CD8-positive, alpha-beta memory T cell (primary cell): ENCODE measurements at places on chromosomes 4 and X.

DNA sequence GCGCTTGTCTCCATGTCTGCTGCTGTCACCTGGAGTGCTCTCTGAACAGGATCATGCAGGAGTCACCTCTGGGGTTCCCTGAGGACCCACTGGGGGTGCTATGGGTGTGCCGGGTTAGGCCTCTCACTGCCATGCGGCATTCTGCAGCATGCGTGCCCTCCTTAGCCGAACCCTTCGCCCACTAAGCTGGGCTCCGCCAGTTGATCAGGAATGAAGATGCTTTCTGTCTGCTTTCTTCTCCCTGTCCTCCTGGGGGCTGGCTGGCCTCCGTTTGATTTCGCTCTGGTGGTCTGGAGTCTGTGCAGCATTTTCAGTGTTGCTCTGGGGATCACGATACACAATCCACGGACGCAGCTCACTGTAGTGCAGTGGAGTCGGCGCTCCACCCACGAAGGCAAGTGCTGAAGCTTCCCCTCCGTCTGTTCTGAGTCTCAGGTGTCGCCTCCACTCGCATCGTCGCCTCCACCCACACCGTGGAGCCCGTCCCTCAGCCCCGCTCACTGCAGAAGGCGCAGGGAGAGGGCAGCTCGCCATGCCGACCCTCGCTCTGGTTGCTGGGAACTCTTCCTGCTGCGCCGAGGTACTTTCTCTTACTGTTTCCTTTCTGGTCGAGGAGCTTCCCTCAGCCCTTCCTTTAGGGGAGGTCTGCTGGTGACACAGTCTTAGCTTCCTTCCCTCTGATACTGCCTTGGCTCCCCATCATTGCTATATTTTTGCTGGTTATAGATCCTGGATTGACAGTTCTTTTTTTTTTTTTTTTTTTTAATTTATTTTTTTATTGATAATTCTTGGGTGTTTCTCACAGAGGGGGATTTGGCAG lies 29.2 kb downstream of the LETM1 start:
- DNase-seq = no peak

GRCh38 chr4:137711502-137711901 lies 179.2 kb upstream of the PCDH18 start:
- no peak for DNase-seq

DNA sequence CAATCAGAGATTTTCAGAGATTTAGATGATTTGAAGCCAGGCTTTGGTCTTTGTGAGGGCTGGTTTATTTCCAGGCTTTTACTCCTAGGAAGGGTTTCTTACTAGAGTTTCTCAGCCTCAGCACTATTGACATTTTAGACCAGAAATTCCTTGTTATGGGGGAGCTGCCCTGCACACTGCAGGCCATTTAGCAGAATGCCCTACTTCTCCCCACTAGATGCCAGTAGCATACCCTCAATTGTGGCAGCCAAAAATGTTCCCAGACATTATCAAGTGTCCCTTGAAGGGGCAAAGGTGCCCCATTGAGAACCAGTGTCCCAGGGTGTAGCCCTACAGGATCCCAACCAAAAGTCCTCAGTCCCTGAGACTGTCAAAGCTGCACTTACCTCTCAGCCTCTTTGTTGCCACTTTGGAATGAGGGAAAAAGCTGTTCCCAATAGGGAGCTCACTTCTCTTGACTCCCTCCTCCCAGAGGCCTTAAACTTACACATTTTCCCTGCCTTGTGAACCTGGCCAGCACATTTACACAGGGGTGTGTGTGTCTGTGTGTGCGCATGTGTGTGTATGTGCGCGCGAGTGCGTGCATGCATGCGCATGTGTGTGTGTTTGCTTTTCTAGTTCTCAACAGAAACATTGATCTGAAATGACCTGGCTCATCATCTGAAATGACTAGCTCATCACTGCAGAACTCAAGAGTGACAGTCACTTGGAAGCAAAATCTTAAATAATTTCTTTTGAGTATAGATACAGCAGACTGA lies 231.4 kb downstream of the QDPR start:
- no peak for DNase-seq

DNA sequence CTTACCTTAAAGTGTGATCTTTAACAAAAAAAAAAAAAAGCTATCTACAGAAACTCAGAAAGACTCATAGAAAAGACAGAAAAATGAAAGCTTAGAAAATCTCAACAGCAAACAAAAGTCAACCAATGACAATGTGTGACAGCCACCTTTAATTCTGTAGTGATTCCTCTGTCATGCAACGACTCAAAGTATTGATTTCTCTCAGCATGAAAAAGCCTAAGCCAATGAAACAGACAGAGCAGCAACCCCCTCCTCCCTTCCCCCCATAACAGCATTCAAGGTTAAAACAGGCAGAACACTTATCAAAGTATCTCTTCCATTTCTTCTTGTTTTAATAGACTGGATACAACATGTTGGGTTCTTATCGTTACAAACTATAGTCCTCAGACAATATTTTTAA lies 112.5 kb downstream of the MAB21L2 start:
- DNase-seq = no peak

DNA sequence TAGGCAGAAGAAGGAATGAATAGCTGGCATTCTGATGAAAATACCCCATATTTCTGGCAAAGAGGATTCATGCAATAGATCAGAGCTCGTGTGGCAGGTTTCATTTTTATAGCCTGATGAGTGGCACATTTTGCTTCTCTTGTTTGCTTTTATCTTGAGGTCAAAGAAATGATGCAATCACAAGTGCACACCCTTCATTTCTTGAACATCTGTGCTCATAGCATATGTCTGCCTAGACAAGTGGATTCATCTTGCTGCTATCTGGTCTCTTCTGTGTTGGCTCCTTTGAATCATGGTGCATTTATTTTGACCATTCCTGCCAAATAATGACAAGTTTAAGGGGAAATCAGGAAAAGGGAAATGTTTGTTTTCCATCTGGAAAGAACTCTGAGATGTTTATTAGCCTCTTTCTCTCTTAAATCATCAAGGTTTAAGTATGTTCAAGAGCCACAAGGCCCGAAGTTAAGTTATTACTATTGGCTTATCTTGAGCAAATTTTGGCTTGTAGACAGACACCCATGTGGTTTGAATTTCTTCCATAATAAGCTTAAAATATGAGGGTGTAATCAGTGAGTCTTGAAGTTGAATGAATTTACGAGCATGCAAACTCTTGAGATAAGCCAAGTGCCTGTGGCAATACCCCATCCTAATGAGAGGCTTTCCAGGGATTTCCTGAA lies 59.3 kb upstream of the HS3ST1 start:
- DNase-seq = no peak

- no peak for DNase-seq
Measured at GRCh38 chr4:48380583-48381167, 39.3 kb downstream of the SLAIN2 start.

GRCh38 chrX:110846071-110846470 lies 50.5 kb upstream of the CHRDL1 start:
- no peak for DNase-seq

DNA sequence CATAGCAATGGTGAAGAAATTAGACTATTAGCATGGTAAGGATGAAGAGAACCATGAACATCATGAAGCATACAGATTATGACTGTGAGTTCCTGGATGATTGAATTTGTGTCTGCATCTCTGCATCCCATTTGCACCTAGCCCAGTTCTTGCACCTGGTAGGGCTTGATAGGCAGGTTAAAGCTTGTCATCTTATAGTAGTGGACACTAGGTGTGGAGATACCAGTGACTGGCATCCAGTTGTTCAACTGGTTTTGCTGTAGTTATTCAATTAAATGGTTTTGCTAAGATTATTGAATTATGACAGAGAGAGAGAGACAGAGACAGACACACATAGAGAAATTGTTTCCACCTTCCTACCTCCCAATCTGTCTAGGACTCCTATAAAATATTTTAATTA lies 5.0 kb downstream of the ADH7 start:
- DNase-seq = no peak

DNA sequence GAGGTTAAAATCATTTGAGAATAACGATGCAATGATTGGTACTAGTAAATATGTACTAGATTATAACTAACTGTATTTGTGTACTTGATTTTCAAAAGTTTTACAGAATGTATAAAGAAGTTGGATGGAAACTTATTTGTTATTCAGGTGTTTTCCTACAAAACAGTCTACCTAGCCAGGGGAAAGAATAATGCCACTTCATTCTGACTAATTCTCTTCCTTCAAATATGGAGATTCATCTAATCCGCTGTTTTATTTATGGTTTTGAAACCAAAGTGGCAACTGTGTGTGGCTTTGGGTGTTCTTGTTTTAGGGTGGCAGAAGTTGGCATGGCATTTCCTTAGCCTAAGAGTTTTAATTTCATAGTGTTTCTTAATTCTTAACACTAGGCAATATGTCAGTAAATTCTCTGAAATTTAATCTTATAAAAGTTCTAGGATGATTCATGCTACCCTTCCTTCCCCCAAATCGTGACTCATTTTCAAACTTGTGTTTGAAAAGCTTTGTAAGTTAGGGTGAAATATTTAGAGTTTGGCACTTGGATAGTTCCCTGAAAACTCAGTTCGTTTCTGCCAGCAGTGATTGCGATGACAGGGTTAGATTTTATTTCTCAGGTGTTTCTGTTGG lies 62.6 kb downstream of the DCLK2 start:
- no peak for DNase-seq

DNA sequence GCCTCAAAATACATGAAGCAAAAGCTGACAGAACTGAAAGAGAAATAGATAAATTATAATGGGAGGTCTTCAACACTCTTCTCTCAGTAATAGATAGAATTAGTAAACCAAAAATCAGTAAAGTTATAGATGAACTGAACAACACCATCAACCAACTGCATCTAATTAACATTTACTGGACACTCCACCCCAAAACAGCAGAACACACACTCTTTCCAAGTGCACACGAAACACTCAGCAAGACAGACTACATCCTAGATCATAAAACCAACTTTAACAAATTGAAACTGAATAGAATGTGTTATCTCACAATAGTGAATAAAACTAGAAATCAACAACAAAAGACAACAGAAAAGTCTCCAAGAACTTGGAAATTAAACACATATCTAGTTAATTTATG lies 25.1 kb upstream of the TCEAL4 start:
- no peak for DNase-seq

DNA sequence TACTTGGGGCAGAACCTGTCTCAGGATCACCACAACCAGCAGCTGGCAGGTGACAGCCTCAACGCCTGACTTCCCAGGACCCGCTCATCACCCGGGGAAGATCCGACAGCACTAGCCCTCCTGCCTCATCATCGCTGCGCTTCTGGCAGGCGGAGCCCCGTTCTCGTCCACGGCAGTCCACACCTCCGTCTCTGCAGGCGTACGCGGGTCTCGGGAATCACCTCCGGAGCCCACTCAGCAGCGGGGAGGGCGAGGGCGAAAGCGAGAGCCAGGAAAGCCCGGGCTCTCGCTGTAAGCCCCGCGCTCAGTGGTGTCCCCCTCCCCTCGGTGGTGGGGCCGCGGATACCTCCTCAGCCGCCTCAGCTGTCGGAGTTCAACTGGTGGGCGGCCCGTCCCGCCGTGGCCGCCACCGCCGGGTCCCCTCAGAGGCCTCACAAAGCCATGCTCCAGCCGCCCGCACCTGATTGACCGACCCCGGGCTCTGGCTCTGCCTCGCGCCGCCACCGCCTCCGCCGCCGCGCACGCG lies 518 bp upstream of the CNKSR2 start:
- DNase-seq = no peak

DNA sequence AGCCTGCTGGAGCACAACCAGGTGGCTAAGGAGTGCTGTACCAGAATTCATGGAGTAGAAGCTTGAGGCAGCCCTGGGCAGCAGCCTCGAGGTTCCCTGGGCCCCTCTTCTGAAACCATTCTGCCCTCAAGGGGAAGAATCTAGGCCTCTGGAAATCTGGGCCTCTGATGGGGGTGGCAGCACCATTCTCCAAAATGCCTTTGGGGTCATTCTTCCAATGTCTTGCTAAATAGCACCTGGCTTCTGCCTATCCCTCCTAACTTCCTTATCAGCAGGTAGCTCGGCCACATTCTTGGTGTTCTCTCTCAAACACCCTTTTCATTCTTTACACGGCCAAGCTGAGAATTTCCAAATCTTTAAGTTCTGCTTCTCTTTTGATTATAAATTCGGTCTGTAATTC lies 473.6 kb downstream of the BCOR start:
- no peak for DNase-seq

- no peak for DNase-seq
Measured at GRCh38 chrX:55004231-55004630, 4.1 kb downstream of the APEX2 start.

DNA sequence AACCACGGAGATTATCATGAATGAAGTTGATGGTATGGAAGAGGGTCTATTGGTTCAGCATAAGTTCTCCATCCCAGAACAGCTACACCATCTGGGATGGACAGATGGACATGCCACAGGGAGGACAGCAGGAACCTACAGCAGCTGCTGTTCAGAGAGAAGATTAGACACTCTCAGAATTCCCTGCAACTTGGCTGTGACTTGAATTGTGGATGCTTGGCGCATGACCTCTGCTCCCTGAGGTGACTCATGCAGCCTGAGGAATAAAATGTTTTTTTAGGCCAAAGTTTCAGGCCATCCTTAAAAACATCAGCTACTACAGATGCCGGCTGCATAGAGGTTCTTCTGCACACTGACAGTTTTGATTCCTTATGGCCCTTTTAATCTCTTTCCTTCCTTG lies 97.3 kb downstream of the RS1 start:
- DNase-seq = no peak

- no peak for DNase-seq
Measured at GRCh38 chr4:53478671-53479456, 101.4 kb downstream of the FIP1L1 start.

DNA sequence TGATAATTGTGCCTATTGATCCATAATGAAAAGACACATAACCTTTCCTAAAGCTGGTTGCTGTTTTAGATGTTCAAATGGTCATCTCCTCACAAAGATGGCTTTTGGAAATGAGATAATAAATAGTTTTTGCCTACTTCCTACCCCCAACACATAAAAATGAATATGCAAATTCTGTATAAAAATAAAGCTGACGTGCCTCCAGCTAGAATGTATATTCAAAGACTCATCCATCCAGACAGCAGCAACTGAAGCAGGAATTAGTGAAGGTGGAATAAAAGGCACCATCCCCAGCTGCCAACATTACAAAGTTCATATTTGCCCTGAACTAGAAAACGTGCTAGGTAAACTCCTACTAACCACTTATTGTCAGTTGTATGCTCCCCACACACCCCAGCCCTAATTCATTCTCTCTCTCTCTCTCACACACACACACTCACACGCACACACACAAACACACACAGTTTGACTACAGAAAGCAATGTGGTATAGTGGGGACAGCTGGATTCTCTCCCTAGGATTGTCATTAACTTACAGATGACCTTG lies 53.6 kb downstream of the PCDH19 start:
- DNase-seq = no peak

GRCh38 chr4:117512414-117512813 lies 427.0 kb upstream of the TRAM1L1 start:
- no peak for DNase-seq

GRCh38 chr4:81466841-81467671 lies 4.7 kb downstream of the RASGEF1B start:
- DNase-seq = peak; percentile 70

- no peak for DNase-seq
Measured at GRCh38 chrX:18016941-18017340, 155.8 kb upstream of the RAI2 start.

GRCh38 chr4:147101678-147102077 lies 156.0 kb upstream of the TTC29 start:
- DNase-seq = no peak

GRCh38 chr4:128574706-128575105 lies 234.8 kb upstream of the JADE1 start:
- DNase-seq = peak; percentile 69

GRCh38 chrX:130343411-130343810 lies 3.7 kb downstream of the SLC25A14 start:
- no peak for DNase-seq
